ENCODE measurements at places on chromosomes 12 and 14.

GRCh38 chr14:76304536-76305267, 71.2 kb upstream of the ESRRB start:
- DNase-seq: no peak

DNA sequence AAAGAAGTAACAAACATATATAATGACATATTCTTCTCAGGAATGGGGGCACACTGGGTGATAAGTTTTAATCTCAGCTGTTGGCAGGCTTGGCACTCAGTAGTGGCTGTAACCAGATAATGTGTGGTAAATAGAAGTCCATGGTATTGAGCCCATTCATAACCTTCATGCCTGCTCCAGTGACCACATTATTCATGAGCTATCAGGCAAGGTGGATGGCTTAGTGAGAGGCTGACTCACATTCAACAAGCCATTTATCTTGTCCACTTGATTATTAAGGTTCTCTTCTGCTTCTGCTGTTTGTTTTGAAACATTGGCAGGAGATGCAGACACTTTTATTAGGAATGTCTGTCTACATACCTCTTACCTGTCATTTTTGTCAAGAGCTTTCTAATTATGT, 950.4 kb upstream of the LRFN5 start:
- no peak for DNase-seq

GRCh38 chr14:73472185-73473114, 14.1 kb upstream of the NUMB start:
- peak; percentile 82 for DNase-seq

GRCh38 chr14:89485264-89485663, 68.2 kb upstream of the FOXN3 start:
- DNase-seq: no peak
